Neuronal stem cell (in vitro differentiated cells): ENCODE measurements at places on chromosomes 5 and 9.

GRCh38 chr5:178777520-178777919 is 47.1 kb upstream of the ZNF354A start:
- no peaks in the 10 kb centered on the region for H3K27me3 ChIP-seq
- H3K36me3 ChIP-seq: no peaks in the 10 kb centered on the region
- no peak overlapping the region for H3K27ac ChIP-seq

DNA sequence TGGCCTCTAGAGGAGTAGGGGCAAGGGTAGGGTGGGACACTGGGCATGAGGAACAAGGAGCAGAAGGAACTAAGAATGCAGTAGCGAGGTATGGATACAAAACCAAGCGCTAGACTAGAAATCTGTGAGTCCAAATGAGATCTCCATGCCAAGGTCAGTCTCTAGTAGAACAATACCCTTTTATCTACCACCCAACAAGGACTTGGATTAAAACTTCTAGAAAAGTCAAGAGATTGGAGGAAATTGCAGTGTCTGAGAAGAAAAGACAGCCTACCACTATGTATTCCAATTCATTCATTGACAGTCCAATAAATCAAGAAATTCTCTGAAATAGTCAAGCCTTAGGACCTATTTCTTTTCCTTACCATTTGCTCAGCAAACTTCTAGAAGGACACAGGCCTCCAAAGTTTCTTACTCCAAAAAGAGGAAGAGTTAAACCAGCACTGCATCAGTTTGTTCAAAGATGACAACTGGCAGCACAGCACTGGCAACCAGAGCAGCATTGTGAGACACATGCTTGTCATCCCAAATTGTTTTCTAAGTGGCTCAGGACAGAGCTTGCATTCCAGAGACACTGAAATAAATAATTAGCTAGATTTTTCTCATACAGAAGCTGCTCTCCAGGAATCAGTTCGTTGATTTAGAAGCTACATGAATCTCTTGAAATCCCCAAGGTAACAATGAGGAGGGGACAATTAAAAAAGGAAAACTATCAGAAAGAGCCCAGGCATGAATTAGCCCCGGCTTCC is 22.6 kb downstream of the ABCA1 start:
- peaks cover 36% of the 10 kb centered on the region for H3K36me3 ChIP-seq
- no peaks in the 10 kb centered on the region for H3K27me3 ChIP-seq
- DNase-seq: no peak
- no peak overlapping the region for H3K27ac ChIP-seq
- peaks cover 13% of the 10 kb centered on the region for H3K4me1 ChIP-seq
- H3K4me3 ChIP-seq: no peak overlapping the region

GRCh38 chr9:33129251-33129885 is 37.8 kb downstream of the B4GALT1 start:
- H3K4me1 ChIP-seq: no peaks in the 10 kb centered on the region
- no peaks in the 10 kb centered on the region for H3K27me3 ChIP-seq

DNA sequence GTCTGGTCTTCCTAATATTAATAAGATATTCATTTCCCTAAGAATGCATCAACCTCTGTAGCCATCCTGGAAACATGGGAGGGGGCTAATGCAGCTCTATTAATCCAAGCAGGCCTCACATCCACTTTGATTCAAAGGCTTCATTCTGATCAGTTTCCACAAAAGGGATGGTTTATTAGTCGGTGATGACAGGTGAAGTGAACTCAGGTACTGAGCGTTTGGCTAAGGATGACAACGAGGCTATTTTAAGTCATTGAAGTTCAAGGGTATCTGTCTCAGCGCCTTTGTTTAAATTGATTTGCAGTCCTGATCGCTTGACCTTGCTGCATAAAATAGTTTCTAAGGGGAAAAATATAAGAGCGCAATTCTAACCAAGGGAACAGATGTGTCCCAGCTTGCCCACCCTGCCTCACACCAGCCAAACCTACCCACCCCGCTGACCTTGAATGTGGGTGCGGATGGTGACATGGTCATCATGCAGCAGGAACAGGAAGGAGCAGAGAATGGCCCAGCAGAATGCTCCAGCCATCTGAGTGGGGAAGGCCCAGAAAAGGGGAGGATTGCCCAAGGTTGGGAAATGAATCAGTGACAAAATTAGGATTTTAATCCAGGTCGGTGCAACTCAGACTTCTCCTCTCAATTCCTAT is 70.5 kb upstream of the ZNF618 start:
- DNase-seq: no peak
- H3K27me3 ChIP-seq: no peaks in the 10 kb centered on the region
- H3K4me1 ChIP-seq: peaks cover 1% of the 10 kb centered on the region
- H3K27ac ChIP-seq: no peak overlapping the region
- H3K36me3 ChIP-seq: no peaks in the 10 kb centered on the region

GRCh38 chr5:107359916-107360234 is 310.9 kb downstream of the EFNA5 start:
- no peak overlapping the region for H3K27ac ChIP-seq
- no peaks in the 10 kb centered on the region for H3K27me3 ChIP-seq
- H3K4me1 ChIP-seq: no peaks in the 10 kb centered on the region
- no peak overlapping the region for H3K4me3 ChIP-seq
- H3K36me3 ChIP-seq: no peaks in the 10 kb centered on the region
- no peak for DNase-seq

DNA sequence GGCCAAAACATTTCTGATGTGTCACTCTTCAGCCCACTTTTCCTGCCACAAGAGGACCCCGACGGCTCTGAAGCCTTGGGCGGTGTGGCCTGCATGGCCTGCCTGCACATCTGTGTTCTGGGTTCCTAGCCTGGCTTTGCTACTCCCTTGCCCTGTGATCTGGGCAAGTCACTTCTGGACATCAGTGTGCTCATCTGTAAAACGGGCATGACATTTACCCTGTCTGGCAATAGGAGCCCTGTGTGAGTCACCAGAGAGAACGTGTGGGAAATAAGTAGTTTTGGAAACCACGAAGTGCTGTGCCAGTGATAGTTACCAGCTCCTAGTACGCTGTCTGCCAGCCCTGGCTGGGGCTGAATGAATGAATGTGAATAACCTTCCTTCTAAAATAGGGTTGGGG is 90.8 kb downstream of the MACROH2A1 start:
- no peaks in the 10 kb centered on the region for H3K36me3 ChIP-seq
- no peak for DNase-seq
- H3K4me3 ChIP-seq: no peak overlapping the region

- no peak for DNase-seq
- no peaks in the 10 kb centered on the region for H3K27me3 ChIP-seq
- no peak overlapping the region for H3K4me3 ChIP-seq
- H3K27ac ChIP-seq: no peak overlapping the region
Observed at GRCh38 chr9:92001244-92001643, 51.2 kb upstream of the ROR2 start.

GRCh38 chr9:124747065-124747464 is 24.0 kb downstream of the NR6A1 start:
- H3K4me3 ChIP-seq: no peak overlapping the region
- no peak for DNase-seq
- no peaks in the 10 kb centered on the region for H3K36me3 ChIP-seq
- no peak overlapping the region for H3K27ac ChIP-seq

DNA sequence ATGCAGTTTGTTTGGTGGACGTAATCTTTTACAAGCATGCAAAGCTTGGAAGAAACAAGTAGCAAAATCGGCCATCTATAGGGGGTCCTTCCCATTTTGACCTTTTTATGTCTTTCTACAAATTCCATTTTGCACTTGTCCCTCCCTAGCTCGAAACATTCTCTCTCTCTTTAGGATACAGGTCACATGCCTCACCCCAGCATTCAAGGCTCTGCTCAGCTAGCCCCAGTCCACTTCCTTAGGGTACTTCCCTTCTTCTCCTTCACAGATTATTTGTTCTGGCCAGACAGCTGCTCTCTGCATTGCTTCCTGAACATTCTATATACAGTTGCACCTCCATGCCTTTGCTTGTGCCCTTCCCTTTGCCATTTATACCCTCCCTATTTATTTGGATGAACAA is 31.7 kb upstream of the TRIM14 start:
- H3K4me1 ChIP-seq: peaks cover 6% of the 10 kb centered on the region
- no peak for DNase-seq
- H3K27ac ChIP-seq: no peak overlapping the region
- no peaks in the 10 kb centered on the region for H3K27me3 ChIP-seq
- no peak overlapping the region for H3K4me3 ChIP-seq

DNA sequence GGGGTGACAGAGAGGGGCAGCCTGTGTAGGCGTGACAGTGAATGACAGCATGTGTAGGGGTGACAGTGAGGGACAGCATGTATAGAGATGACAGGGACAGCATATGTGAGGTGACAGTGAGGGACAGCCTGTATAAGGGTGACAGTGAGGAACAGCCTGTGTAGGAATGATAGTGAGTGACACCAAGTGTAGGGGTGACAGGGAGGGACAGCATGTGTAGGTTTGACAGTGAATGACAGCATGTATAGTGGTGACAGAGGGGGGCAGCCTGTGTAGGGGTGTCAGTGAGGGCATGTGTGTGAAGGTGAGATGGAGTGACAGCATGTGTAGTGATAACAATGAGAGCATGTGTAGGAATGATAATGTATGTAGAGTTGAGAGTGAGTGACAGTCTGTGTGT is 8.7 kb upstream of the GAPT start:
- H3K27me3 ChIP-seq: no peaks in the 10 kb centered on the region
- H3K4me1 ChIP-seq: no peaks in the 10 kb centered on the region
- H3K36me3 ChIP-seq: no peaks in the 10 kb centered on the region

- peaks cover 57% of the 10 kb centered on the region for H3K27me3 ChIP-seq
- H3K4me1 ChIP-seq: peaks cover 9% of the 10 kb centered on the region
- no peak overlapping the region for H3K4me3 ChIP-seq
- no peak for DNase-seq
- no peak overlapping the region for H3K27ac ChIP-seq
- H3K36me3 ChIP-seq: no peaks in the 10 kb centered on the region
Observed at GRCh38 chr9:134189145-134189469, 24.7 kb upstream of the RNU6ATAC start.

DNA sequence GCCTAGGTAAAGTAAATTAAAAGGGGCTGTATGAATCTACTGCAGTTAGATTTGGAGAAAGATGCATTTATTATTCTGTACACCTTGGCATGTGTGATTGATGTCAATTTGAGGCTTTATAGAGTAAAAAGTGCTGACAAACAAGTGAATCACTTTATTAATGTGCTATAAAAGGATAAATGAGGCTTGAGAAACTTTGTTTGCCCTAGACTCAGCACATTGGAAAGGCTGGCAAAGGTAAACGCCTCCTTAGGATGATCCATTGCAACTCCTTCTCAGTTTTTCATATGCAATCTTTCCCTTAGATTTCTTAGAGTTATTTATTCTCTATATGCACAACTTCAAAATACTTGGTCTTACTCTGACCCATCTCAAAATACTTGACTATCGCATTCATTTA is 369.0 kb downstream of the HINT1 start:
- H3K27me3 ChIP-seq: no peaks in the 10 kb centered on the region
- no peaks in the 10 kb centered on the region for H3K4me1 ChIP-seq
- H3K27ac ChIP-seq: no peak overlapping the region
- H3K4me3 ChIP-seq: no peak overlapping the region
- no peak for DNase-seq
- peaks cover 1% of the 10 kb centered on the region for H3K36me3 ChIP-seq

DNA sequence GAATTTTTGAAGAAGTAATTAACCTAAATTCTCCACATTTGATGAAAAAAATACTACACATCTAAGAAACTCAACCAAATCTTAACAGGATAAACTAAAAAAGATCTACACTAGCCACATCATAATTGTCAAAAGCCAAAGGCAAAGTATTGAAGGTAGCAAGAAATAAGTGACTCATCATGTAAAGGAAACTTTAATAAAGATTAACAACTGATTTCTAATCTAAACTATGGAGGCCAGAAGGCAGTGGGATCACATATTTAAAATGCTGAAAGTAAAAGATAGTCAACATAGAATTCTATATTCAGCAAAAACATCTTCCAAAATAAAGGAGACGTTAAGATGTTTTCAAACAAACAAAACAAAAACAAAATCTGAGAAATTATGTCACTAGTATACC is 2002.9 kb downstream of the MAT2B start:
- H3K27ac ChIP-seq: no peak overlapping the region
- H3K27me3 ChIP-seq: no peaks in the 10 kb centered on the region
- H3K36me3 ChIP-seq: no peaks in the 10 kb centered on the region
- H3K4me3 ChIP-seq: no peak overlapping the region
- no peak for DNase-seq

GRCh38 chr5:119313197-119313596 is 42.6 kb upstream of the TNFAIP8 start:
- no peaks in the 10 kb centered on the region for H3K4me1 ChIP-seq
- H3K27me3 ChIP-seq: no peaks in the 10 kb centered on the region
- H3K27ac ChIP-seq: no peak overlapping the region
- peaks cover 2% of the 10 kb centered on the region for H3K36me3 ChIP-seq
- no peak overlapping the region for H3K4me3 ChIP-seq

DNA sequence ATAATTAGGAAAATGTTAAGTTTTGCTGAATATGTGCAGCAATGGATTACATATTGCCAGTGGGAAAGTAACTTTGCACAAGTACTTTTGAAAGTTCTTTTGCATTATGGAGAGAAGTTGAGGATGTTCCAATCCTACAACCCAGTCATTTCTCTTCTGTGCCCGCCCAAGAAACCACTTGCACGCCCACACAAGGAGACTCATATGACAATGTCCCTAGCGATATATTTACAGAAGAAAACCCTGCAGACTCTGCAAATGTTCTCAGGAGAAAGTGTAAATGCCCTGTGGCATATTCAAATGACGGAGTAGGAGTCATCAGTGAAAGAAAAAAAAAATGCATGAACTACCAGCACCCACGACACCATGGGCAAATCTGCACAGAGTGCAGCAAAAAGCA is 356.5 kb downstream of the CTNND2 start:
- no peaks in the 10 kb centered on the region for H3K36me3 ChIP-seq
- DNase-seq: no peak
- no peaks in the 10 kb centered on the region for H3K4me1 ChIP-seq
- H3K27ac ChIP-seq: no peak overlapping the region

DNA sequence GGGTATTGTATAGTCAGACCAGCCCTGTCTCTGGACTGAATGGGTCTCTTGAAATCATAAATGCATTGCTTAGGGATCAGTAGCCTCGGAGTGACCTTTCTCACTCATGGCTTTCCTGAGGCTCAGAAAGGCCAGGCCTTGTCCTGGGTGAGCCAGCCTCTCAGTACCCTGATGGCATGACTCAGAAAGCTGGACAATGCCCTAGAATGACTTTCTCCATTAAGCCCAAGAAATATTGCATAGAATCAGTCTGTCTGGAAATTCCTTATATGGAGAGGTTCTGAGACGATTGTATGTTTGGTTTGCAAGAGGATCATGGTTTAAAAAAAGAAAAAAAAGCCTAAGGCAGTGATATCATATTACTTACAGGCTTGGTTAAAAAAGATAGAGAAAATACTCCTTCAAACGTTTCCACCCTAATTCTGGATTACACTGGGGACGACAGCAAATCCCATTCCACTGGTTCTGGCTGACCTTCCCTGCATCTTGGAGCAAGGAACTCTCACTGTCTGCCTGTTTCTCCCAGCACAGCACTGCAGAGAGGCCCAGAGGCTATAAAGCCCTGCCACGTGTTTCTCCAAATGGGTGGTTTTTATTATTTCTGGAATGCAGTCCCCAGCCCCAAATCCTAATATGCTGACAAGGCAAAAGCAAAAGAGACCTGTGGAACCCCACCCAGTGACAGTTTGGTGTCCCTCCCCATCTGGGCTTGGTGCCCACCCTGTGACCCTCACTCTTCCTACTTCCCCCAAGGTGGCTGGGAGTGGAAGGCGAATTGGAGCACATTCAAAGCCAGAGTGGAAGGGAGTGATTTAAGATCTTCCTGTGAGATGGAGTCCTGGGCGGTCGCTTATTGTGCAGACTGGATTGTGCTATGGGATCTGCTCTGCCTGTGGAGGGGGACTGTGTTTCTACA is 34.4 kb downstream of the MAP1B start:
- DNase-seq: no peak
- no peak overlapping the region for H3K4me3 ChIP-seq
- H3K27ac ChIP-seq: no peak overlapping the region
